Mucosa of gallbladder (tissue), 1 donor: ENCODE measurements at places on chromosomes 7 and 10.

DNA sequence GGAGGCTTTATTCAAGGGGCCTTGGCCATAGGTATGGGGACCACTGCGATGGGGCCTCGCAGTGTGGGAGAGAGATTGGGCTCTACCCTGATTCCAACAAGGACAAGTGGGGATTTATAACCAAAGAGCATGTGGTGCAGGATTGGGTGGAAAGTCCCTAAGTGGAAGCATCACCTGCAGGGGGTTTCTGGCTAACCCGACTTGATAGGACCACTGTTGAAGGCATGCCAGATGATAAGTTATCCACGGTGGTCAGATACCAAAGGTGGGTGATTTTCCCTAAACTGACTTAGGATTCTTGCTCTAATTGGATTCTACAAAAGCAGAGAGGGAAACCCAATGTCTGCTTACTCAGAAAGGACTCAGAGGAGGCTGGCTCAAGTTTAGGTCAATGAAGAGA lies 429.6 kb upstream of the LRGUK start:
- DNase-seq, result no peak

DNA sequence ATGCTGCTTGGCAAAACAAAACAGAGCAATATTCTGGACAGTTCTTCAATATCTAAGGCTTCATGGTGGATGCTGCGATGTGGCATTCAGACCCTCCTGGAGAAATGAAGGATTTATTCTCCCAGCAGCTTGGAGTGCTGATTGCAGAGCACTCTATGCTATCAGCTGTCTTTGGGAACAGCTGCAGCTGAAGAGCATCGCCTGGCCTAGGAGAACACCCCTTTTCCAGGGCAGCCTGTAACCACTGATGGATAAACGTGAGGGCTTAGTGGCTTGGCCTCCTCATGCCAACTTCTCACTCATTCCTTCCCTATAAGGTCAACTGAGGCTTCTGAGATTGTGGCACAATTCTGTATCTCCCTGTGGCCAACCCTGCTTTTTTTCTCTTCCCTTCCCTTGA lies 638.1 kb upstream of the CNTNAP2 start:
- no peak for DNase-seq

DNA sequence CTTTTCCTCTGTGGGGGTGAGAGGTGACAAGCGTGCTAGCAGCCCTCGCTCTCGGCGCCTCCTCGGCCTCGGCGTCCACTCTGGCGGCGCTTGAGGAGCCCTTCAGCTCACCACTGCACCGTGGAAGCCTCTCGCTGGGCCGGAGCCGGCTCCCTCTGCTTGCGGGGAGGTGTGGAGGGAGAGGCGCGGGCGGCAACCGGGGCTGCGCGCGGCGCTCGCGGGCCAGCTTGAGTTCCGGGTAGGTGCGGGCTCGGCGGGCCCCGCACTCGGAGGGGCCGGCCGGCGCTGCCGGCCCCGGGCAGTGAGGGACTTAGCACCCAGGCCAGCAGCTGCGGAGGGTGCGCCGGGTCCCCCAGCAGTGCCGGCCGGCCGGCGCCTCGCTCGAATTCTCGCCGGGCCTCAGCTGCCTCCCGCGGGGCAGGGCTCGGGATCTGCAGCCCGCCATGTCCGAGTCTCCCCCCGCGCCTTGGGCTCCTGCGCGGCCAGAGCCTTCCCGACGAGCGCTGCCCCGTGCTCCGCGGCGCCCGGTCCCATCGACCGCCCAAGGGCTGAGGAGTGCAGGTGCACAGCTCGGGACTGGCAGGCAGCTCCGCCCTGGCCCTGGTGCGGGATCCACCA lies 352.8 kb upstream of the PODXL start:
- peak; percentile 22 for DNase-seq

DNA sequence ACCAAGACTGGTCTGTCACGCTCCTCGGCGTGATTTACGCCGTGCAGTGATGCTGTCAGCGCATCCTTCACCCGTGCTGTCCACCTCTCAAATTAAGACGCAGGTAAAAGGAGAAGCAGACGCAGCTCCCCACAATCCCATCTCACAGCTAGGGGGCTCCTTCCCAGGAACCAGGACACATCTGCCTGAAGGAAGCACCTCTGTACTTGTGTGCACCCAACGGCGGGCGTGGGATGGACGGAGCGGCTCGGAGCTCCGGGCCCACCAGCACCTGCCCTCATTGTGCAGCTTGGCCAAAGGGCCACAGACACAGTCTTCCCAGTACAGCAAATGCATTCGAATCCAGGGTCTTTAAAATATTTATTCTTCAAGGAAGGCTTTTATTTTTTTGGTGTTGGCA lies 55.3 kb downstream of the STK32C start:
- no peak for DNase-seq

- no peak for DNase-seq
These were observed 10.1 kb downstream of the TRPV6 start for GRCh38 chr7:142875456-142875855.

DNA sequence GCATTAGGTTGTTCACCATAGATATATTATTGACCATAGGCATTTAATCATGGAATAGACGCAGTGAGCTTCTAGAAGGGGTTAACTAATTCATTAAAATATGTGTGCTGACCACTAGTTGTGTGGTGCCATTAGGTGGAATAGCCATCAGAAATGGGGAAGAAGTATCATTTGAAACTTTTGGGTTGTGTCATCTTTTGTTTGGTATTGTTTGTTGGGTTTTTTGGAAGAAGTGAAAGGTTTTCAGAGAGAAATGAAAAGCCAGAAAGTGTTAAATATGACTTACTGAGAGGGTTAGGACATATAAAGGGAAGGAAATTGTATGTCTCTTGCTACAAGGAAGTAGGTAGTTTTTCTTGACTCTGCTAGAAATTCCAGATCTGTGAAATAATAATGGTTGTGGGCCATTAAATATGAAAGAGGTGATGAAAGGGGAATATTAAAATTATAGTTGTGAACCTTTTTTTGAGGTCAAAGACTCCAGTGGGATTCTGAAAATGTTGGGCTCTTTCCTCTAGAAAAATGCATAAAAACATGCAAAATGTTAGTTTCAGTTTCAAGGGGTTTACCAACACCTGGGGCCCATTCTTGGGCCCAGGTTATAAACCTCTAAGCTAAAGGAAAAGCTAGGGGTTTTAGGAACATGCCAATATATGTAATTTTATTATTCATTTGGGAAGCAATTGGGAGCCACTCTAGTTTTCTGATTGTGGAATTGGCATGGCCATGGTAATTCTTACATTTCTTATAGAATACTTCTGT lies 348.5 kb downstream of the BBS9 start:
- no peak for DNase-seq

DNA sequence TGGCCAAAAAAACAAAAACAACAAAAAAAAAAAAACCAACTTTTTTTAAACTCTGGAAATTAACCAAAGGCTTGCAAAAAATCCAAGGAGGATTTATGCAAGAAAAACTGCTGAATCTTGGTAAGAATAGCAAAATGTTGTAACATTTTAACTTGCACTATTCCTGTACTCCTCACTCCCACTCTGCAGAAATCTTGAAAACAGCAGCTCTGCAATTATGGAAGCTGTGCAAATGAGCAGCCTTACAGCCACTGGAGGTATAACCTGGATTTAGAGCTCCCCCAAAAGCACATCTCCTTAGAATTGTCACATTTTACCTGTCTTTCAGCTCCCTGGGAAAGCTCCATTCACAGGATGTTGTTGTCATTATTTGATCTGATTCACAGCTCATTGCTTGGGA lies 41.8 kb upstream of the LRGUK start:
- no peak for DNase-seq
